Activated CD4-positive, alpha-beta memory T cell treated with anti-CD3 and anti-CD28 coated beads, Interleukin-2, amount 10 ng/mL, durations not matched to agents 7 days and 5 days (primary cell): ENCODE measurements at places on chromosomes 1 and 21. TPM values are rescaled to one million over a fixed set of nuclear protein-coding genes. Genes with fewer than 3 reads are reported as not detected.

The OLFM3 gene
- not detected for total RNA-seq

The BRINP3 gene
- total RNA-seq, result not detected

The LYPD8 gene
- not detected for total RNA-seq

The ASPM gene
- 75.7 TPM for total RNA-seq

DNA sequence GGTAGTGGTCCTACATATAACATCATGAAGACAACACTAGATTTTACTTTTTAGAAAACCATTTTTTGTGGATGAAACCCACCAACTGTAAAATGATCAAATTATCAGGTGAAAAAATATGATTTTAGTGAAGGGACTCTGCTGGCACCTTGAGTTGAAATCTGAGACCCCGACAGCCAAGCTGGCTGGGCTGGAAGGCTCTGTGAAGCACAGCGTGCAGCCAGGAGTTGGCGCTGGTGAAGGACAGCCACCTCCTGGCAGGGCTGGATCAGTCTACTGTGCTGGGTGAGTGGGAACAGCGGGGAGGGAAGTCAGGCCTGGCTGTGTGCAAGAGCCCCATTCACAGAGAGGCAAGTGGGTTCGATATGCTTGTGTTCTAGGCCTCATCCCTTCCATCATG is 47.9 kb downstream of the DDAH1 start:
- DNase-seq, result no peak

DNA sequence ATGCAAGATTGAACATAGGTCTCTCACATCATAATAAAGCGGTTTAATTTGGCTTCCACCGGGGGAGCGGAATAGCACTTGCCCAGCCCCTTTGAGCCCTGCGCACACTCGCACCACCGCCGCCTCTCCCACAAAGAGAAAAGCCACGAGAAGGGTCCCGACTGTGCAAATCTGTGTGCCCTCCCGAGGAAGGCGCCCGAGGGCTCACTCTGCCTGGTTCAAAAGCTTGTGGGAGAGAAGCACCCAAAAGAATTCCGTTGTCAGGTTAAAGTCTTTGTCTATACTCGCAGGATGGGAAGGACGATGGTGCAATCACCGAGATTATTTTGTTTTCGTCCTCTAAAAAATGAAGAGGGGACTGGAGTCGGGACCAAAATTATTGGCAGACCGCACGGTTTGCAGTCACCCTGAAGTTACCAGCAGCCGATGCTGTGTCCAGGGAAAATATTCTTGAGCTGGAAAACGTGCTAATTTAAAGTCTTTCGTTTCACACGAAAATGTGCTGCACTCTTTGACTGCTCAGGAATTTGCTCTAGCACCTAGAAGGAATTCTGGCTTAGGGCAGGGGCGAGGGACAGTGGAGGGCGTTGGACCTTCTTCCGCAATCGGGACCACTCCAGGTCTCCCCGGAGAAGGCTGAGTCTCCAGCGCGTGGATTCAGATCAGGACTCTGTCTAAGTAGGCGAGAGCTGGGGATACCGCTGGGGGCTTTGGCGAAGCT is 6.6 kb upstream of the SIM2 start:
- no peak for DNase-seq

The EFCAB14 gene
- total RNA-seq, result 96.9 TPM

DNA sequence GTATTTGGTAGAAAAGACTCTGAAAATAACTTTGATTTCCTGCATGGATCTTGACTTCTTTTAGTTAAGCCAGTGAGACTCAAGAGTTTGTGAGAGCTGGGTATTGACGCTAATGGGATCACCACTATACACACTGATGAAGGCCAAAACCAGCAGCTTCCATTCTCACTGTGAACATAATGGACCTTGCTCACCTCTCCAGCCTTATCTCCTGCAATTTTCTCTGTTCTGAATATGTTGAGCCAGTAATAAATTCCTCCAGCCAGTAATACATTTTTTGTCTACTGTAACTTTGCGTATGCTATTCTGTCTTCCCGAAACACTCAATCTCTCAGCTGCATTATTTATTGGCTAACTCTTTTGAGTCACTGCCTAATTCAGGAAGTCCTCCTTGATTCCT is 111.6 kb upstream of the PPP2R5A start:
- no peak for DNase-seq

DNA sequence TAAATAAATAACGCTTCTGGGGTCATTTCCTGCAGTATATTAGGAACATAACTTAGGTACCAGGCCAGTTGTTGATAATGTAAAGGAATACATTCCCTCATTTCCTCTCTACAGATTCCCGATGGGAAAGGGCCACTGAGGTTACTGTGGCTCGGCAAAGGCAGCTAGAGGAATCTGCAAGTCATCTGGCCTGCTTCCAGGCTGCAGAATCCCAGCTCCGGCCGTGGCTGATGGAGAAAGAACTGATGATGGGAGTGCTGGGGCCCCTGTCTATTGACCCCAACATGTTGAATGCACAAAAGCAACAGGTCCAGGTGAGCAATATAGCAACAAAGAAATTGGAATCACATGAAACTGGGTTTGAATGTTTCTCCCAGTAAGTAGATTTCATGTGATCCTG is 109.6 kb upstream of the BMP8A start:
- DNase-seq, result no peak

GRCh38 chr1:235136111-235136510 is 7.5 kb upstream of the TOMM20 start:
- no peak for DNase-seq

GRCh38 chr1:245604979-245605378 is 450.2 kb downstream of the KIF26B start:
- no peak for DNase-seq
